ENCODE measurements at places on chromosomes 16 and 17.

GRCh38 chr17:2549392-2550211 is 37.9 kb upstream of the METTL16 start:
- DNase-seq, result no peak

GRCh38 chr17:40341808-40342503 is 22.6 kb downstream of the GJD3 start:
- DNase-seq, result no peak

GRCh38 chr17:74452033-74452840 is 14.2 kb upstream of the CD300A start:
- DNase-seq, result no peak

DNA sequence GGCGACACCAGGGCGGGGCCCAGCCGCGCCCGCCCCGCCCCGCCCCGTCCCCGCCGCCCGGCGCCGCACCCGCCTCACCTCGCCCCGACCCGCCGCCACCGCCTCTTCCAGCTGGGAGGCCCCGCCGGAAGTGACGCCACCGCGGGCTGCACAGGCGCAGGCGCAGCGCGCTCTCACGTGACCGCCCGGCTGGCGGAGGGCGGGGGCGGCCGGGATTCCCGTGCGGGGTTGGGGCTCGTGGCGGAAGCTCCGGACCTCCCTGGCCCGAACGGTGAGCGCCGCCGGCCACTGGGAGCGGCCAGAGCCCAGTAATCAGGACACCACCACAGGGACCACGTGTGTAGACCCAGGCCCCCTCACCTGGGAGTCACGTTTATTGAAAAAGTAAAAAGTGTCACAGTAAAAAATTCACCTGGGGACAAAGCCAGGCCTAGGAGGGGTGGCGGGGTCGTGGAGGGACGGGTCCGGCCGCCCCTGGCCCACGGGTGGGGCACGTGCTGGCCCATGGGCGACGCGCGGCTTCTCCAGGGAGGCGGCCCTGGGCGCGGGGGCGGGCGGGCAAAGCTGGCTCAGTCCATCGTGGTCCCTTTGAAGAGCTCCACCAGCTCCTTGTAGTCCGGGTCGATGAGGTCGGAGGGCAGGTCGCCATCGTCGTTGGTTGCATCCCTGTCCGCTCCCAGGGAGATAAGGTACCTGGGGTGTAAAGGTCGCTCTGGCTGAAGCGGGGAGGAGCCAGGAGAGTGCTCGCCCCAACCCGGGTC is at the start of gene MCRIP1:
Gene MCRIP1 (minus strand): TSS at position 132 of the 761 bp plus-strand sequence. CDS start 8,785 bp downstream, outside the sequence.
- DNase-seq, result peak; percentile 57

GRCh38 chr17:60077226-60077625 is 1.5 kb downstream of the HEATR6 start:
- DNase-seq, result no peak

GRCh38 chr16:55280587-55280986 is 43.4 kb upstream of the IRX6 start:
- no peak for DNase-seq

DNA sequence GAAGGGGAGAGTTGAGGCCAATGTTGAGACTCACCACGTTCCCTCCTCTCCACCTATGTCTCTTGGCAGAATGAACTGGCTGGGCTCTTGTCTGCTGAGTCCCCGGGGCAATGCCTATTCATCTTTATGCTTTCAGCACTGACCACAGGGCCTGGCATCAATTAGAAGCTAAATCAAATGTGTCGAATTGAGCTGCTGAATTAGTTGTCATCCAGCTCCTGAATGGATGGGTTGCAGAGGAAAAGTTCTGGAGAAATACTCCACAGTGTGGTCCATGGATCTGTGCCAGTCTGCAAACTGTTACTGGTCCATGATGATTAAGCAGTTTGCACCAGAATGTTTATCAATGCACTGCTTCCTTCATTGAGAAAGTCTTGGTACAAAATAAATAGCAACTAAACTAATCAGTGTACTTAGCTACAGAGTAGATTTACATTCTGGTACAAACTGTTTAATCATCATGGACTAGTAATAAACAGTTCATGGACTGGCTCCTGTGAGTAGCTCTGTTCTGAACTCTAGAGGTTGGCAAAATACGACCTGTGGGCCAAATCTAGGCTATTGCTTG is 4.6 kb downstream of the CNGB1 start:
- DNase-seq, result no peak

- DNase-seq, result no peak
Measured at GRCh38 chr17:62070900-62071299, 5.8 kb upstream of the MED13 start.

DNA sequence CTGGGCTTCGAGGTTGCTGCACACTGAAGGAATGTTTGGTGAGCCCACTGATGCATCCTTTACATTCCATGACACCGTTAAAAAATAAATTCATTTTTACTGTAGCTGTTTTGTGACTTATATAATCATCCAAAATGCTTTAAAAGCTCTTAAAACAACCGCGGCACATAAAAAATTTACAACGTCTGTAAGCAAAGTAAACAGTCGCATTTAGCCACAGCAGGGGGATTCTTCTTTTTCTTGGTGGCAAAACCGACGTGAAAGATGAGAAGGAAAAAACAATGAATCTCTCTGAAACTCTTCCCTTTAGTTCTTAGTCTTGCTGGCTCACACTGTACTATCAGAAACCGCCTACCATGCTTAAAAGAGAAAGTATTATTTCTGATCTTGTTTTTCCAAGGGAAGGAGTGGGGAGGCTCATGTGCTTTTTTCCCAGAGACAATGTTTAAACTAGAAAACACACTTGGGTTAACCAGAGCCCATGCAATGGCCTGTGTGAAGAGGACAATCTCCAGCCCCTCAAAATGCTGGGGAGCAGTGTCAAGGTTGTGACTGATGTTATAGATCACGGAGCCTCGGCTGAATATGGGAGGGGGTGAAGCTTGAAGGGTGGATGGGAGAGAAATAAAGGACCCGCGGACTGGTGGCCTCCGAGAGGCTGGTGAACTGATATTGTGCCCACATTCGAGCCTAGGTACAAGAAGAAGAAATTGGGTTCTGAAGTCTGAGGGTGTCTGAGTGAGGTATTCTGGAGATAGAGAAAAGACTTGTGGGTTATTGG is 91.1 kb downstream of the IRF8 start:
- no peak for DNase-seq

DNA sequence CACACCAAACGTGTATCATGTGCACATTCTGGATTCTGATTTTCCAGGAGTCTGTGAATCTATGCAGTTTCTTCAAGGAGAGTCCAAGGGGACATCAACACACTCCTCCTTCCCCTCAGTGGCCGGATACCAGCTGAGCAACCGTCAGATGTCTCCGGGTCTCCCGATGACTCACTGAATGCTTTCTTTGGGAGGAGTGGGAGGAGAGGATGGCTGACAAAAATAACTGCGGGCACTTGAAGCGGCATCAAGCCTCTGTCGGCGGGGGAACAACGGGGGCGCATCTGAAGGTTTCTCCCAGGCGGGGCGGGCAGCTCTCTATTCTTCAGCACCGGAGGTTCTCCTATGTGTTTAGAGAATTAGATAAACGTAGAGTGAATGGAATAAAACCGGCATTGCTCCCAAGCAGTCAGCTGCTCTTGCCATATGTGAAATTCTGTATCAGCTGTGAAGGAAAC is 24.6 kb upstream of the LRRC75A start:
- DNase-seq, result peak; percentile 14

GRCh38 chr16:52618753-52619497 is 72.0 kb upstream of the TOX3 start:
- no peak for DNase-seq

DNA sequence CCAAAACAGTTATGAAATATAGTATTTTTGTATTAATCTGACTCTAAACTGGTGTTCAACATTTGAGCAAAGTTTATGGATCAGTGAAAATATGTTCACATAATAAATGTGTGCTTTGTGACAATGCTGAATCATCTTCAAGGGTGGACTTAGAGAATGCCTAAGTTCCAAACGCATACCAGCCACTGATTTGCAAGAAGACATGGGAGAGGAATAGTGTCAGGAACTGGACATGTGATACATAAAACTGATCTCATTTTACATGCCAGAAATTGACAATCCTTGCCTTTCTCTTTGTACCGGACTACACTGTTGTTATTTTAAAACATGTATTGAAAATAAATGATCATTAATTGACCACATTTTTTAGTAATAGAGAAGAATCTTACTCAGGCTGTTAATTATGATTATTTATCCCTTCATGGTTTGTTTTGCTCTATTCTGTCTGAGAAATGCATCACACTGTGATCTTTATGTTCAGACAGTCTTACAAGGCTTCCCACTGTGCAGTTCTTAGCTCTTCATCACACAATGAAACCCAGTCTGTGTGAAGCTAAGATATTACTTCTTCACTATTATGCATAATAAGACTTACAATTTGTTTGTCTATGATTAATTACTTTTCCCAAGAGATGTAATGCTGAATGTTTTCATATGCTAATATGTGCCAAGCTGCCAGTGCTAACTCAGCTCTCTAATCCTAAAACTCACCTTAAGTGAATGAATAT is 1180.6 kb upstream of the CDH8 start:
- DNase-seq, result no peak

- DNase-seq, result no peak
Measured at GRCh38 chr17:83058266-83058798, 21.1 kb upstream of the METRNL start.

DNA sequence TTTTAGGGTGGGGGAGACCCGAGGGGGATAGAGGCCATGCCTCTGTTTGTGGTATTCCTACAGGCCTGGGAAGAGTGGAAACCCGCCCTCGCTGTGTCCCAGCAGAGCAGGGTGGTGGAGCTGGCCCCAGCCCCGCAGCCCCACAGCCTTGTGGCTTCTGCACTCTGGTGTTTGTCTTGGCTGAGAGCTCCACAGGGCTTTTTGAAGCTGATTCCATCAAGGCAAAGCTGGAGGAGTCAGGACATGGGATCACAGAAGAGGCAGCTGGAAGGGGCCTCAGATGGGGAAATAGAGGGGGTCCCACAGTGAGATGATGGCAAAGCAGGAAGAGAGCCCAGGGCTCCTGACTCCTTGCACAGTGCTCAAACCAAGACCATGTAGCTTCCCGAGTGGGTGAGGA is 5.0 kb upstream of the WFIKKN2 start:
- DNase-seq, result no peak

DNA sequence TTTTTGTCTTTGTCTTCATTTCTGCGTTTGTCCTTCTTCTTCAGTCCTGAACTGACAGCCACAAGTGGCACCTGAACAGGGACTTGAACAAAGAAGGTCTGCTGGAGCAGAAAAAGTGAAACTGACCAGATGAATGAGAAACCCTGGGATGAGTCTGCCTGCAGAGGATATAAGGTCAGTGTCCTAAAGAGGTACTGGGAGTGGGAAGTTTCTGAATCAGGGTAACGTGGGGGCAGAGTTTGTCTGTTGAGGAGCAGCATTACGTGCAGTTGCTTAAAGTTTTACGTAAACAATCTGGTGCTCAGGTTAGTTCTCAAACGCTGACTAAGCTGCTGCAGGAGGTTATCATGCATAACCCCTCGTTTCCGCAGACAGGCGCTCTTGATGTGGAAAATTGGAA is 2057.6 kb downstream of the TP53TG3F start:
- no peak for DNase-seq

DNA sequence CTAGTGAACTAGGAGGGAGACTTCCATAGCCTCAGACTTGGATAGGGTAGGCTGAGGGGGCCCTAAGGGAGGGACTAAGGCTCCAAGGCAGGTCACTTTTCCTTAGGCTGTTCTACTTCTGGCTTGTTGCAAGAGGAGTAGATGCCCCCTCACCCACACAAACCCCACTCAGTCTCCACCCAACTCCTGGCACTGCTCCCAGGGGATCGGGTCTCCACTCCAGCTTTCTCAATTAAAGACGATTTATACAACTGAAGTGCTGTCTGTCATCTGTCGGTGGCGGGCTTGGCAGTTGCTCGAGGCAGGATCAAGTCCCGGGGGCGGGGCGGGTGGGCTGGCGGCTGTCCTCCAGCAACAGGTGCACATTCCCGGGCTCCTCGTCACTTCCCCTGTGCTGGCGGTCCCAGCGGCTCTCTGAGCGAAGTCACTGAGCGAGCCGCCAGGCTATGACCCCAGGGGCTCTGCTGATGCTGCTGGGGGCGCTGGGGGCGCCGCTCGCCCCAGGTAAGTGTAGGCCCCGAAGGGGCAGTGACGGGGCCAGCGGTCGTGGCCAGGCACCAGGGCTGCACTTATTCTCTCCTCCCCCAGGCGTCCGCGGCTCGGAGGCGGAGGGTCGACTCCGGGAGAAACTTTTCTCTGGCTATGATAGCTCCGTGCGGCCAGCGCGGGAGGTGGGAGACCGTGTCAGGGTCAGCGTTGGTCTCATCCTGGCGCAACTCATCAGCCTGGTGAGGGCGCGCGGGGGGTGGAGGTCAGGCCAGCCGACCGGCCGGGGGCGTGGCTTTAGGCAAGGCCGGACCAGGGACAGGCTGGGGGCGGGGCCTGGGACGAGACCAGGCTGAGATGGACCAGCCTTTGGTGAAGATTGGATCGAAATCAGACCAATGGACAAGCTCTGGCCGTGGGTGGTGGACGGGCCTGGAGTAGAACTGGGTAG is at the start of gene CHRNB1:
Gene CHRNB1 (plus strand): TSS at position 380 of the 937 bp plus-strand sequence. CDS start 67 bp downstream, at position 447.
- DNase-seq, result no peak

GRCh38 chr16:981695-982144 is at the start of gene SOX8:
TSS of gene SOX8 (plus strand) at chr16:981770. CDS start at chr16:981923, 153 bp downstream.
- no peak for DNase-seq

- no peak for DNase-seq
Measured at GRCh38 chr17:49854126-49854525, 6.3 kb upstream of the TAC4 start.

GRCh38 chr17:64109400-64109799 is 20.5 kb downstream of the ERN1 start:
- no peak for DNase-seq

DNA sequence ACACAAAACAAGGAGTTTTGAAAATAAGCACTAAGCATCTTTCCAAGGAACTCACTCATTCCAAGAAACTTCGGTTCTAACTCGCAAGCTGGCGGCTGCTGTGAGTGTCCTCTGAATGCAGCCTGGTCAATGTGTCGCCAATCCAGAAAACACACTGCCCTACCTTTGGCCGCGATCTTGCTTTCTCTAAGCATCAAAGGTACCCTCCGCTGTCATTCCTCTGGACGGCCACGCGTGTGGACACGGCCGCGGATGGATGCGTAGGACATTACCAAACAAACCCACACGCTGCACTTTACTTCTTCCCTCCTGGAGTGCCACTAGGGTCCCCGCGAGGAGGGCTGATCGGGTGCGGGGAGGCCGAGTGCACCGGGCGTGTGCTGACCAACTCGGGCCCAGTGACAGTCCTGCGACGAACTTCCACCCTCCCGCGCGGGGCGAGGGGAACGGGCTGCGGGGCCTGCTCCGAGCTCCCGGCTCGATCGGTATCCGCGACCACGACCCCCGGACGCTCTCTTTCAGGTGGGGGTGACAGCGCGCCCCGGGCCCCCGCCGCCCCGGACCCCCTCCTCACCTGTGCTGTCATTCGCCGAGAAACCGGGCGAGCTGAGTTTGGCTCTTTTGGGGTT is 1.1 kb downstream of the CREBBP start:
- no peak for DNase-seq

Data from HS-5 (cell line).